ENCODE measurements at places on chromosomes 5 and 9.

GRCh38 chr5:150999704-151000442 lies 20.5 kb upstream of the GPX3 start:
- peak; percentile 76 for DNase-seq

GRCh38 chr5:91438871-91439270 lies 55.8 kb upstream of the ARRDC3 start:
- DNase-seq: no peak

- no peak for DNase-seq
Observed at GRCh38 chr5:75337366-75338021, 474 bp downstream of the HMGCR start.

- DNase-seq: no peak
Observed at GRCh38 chr5:31657315-31657979, 18.5 kb downstream of the PDZD2 start.

DNA sequence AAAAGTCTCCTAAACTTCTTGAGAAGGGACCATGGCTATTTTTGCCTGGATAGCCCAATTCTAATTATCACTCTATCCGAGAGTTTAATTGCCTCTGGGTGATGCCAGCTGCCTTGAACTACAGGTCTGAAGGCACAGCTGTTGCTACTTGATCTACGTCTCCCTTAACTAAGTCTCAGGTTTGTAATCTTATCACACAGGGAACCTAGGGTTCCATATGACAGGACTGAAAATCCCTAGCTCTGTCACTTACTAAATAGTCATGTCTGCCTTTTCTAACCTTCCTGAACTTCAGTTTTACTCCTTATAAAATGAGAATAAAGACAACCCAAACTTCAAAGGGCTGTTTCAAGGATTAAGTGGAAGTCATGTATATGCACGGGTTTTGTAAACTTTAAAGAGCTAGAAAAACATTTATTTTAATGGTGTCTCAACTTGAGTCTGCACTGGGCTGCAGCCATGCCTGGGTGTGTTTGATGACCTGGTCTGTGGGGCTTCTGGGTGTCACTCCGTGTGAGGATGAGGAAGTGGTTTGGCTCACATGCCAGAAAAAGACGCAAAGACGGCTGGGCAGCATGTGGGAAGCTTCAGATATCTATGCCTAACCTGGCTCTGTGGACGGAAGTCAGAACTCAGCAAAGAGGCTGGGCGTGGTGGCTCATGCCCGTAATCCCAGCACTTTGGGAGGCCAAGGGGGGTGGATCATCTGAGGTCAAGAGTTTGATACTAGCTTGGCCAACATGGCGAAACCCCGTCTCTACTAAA lies 129.3 kb upstream of the SLC44A1 start:
- DNase-seq: no peak

DNA sequence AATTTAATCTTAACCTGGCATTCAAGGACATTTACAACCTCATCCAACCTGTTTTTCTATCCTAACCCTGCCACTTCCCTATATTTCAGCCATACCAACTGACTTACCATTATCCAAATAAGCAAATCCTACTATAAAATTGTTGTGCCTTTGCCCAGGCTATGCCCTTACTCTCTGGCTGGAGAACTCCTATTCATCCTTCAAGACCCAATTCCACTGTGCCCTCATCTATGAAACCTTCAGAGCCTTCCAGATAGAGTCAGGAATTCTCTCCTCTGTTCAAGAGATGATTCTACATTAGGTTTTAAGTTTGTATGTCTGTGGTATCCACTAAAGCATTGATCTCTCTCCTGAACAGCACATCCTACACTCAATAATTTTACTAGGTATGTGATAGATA lies 46.3 kb upstream of the MSX2 start:
- no peak for DNase-seq

DNA sequence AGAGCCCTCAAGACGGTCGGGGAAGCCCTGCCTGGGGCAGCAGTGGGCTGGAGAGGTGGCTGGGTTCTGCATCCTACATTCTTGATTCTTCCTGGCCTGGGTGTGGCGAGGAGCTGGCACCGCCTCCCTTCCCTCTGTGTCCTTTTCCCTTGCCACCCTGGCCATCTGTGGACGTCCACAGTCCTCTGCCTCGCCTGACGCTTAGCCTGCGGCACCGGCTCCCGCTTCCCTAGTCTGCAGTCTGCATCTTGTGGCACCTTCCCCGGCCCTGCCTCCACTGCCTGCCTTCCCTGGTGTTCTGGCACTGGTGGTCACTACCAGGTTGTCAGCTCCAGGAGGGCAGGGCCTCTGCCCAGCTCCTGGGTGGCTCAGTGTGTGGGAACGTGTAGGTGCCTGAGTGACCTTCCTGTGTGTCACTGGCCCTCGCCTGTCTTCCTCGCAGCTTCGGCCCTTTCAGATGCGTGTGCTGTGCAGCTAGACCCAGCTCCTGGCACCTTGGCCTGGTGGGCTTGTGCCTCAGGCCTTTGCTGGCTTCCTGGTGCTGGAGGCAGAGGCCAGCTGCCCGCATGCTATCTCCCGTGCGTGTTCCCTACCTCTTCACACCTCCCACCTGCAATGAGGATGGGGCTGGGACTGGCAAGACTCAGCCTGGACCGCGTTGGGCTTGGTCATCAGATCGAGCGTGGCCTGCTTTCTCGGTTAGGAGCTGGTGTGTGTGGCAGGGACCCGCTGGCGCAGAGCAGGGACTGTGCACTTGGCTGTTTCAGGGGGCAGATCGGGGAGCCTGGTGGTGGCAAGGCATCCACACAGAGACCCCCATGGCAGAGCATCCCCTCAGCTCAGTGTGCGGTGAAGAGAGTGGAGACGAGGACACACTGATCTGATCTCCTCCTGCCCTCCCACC lies 20.9 kb downstream of the TRAF2 start:
- no peak for DNase-seq

DNA sequence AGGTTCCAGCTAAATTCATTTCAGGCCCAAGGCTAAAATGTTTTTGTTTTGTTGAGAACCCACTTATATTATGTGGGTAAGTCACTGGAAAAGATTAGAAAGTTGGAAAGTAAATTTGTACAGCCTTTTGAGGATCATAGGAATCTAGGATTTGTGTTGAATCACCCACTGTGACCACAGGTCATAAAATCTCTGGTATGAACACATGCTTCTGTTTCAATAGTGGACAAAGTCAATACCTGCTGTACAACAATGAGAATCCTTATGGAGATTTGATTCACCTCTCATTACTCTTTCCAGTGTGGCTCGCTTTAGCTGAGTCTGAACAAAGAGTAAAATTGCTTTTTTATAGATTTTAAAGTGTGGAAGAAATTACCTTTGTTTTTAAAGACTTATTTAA lies 369.5 kb downstream of the TMEM167A start:
- peak; percentile 58 for DNase-seq

DNA sequence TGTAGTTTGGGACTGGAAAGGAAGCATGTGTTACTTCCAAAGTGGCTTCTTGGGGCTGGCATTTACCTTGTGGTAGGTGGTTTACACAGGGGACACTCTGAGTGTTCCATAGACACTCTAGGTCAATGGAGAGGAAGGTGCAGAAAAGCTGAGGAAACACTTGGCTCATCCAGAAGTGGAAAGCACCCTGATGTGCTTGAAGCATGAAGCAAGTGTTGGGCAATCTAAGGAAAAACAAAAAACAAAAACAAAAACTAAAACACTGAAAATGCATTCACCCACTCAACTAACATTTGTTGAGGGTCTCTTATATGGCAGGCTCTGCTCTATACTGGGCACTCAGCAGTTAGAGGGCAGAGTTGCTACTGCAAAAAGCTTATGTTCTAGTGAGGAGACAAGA lies 2.9 kb upstream of the ERAP2 start:
- DNase-seq: no peak

- DNase-seq: no peak
Observed at GRCh38 chr9:122055701-122056100, 37.4 kb downstream of the TTLL11 start.

- no peak for DNase-seq
Observed at GRCh38 chr9:115625251-115625650, 507.3 kb upstream of the TNC start.

GRCh38 chr9:134650431-134651190 lies 9.0 kb downstream of the COL5A1 start:
- DNase-seq: no peak

GRCh38 chr5:139063664-139064054 lies 134.5 kb downstream of the SIL1 start:
- DNase-seq: no peak

GRCh38 chr5:52777186-52777585 lies 10.5 kb upstream of the ITGA1 start:
- no peak for DNase-seq

DNA sequence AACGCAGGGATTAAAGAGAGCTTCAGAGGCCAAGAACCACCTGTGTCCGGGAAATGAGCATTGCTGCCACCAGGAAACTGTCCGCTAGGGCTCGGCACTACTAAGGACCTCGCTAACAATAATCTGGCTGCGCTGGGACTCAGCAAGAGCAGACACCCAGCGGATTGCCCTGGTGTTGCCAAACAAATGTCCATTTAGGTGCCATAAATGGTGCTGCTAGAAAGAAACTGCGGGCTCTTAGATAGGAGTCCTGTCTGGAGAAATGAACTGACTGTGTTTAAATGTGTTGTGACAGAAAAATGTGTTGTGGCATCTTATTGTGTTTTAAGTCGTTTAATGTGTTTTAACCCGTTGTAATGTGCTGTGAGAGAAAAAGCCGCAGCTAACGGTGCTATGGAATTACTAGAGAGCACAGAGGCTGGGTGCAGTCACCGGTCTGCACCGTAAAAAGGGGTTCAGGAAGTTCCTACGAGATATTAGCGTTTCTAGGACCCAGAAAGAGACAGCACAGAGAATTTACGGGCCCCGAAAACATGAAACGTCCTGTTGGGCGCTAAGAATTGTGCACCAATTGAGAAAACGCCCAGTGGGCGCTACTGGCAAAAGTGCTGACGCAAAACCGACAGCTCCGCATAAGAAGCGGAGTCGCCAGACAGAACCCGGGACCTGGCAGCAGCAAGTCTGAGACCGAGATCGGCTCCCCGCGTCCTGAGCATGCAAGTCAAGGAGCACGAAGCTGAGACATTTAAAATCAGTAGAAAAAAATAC lies 90.6 kb downstream of the ANXA2R start:
- DNase-seq: peak; percentile 81

DNA sequence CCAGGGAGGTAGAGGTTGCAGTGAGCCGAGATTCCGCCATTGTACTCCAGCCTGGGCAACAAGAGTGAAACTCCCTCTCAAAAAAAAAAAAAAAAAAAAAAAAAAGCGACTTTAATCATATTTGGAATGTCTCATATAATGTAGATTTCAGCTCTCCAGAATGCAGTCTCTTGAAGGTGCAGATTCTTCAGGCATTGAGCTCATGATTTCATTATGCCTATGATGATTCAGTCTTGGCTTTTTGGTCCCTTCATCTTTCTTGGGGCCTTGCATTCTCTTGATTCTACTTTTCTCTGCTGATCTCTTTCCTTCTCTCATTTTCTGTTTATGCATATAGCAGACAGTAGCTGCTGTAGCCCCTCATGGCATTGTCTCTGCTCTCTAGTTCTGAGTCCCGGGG lies 22.9 kb downstream of the KDM4C start:
- no peak for DNase-seq

DNA sequence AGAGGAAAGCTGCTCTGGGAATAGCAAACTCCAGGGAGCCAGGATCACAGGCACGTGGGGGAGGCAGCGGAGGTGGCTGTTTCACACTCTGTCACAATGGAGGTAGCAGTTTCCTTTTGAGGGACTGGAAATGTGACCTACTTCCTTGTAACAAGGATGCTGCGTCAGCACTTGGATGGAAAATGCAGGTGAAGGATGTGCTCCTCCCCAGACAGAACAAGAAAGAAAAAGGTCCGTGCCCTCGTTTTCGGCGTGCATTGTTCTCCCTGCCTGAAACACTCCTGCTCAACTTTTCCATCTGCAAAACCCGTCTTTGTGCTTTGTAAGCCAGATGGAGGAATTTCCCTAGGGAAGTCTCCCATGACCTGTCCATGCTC lies 55.1 kb upstream of the SH3PXD2B start:
- DNase-seq: no peak

- peak; percentile 73 for DNase-seq
Observed at GRCh38 chr9:127562841-127563401, 49.2 kb upstream of the STXBP1 start.

GRCh38 chr5:151063142-151063989 lies 17.5 kb downstream of the TNIP1 start:
- DNase-seq: peak; percentile 88

GRCh38 chr9:121294866-121295661 lies 27.1 kb downstream of the GSN start:
- no peak for DNase-seq

DNA sequence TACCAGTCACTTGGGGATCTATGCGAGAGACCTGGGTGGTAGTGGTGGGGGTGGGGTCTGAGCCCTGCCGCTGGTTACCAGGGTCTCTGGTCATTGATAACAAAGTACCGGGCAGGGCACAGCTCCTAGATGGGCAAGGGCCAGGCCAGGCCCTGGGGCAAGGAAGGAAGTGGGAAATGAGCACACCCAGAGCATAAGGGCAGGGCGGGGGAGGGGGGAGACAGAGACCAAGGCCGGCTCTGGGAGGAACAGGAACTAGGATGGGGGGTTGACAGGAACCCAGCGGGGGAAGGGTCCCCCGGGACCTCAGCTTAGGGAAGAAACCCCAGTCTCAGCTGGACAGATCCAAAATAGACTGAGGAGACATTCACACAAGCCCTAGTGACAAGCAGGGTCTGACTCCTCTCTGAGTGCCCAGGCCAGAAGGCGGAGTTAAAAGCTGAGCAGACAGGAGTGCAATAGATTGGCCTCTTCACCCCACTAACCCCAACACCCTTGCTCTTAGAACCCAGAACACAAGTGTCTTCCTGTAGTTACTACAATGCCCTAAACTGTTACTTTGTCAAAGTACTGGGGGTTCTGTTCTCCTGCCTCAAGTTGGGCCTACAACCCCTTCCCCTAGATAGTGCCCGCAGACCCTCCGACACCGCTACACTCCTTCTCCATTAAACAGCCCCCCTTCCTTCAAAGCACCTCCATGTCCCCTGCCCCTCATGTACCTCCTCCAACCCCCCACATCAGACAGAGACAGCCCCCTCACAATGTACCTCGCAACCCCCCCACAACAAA lies 628 bp downstream of the ATOSB start:
- DNase-seq: peak; percentile 49

GRCh38 chr5:14231156-14231555 lies 88.0 kb downstream of the TRIO start:
- no peak for DNase-seq

DNA sequence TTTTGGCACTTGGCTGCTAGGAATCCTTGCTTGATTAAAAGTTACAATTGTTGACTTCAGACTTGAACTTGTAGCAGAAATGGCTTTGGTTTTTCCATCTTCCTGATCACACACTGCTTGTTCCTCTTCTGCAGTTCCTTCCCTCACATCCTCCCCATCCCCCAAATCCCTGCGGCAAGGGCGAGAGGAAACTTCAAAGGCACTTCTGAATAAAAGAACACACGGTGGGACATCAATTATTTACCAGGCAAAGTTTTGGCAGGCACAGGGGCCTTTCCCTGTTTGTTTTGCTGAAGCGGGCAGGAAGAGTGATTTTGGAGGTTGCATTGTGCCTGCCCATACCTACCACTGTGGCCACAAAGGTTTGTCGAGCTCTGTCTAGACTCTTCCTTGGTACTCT lies 260.9 kb downstream of the KIF4B start:
- no peak for DNase-seq

- peak; percentile 67 for DNase-seq
Observed at GRCh38 chr5:35247648-35248034, 17.4 kb upstream of the PRLR start.
